ENCODE measurements at places on chromosomes 2 and 18. TPM values are rescaled to one million over a fixed set of nuclear protein-coding genes. Genes with fewer than 3 reads are reported as not detected.

DNA sequence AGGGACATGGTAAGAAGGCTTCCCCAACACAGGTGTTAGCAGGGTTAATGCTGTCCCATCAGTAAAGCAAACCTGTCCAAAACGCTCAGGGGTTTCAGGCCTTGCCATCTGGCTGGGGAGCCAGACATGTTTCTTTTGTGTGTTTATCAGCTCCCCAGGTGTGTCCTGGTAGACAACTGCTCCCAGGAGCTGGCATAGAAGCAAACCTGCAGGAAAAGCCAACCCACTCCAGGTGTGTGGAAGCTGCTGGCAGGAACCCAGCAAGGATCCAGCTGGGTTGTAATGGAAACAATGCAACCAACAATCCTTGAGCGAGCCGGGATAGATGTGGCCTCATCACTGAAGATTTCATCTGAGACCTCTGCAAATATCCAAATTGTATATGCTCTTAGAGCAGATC, 123.1 kb downstream of the RAB3GAP1 start:
- DNase-seq: peak; percentile 50

DNA sequence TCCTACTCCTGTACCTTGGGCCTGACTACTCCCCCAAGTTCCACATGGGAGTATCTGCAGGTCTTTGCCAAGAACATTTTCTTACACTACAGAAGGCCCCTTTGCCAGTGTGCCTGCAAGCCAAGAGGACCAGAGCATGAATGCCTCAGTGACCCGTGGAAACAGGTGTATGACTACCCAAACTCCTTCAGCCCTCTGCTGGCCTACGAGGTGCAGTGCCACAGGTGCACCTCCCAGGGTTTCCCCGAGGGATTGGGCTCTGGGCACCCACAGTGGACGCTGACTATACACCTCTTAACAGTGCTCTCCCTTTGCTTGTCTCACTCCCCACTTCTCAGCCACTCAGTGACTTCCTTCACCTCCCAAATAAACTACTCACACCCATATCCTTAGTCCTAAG, 91.4 kb downstream of the COL6A3 start:
- DNase-seq: peak; percentile 67

DNA sequence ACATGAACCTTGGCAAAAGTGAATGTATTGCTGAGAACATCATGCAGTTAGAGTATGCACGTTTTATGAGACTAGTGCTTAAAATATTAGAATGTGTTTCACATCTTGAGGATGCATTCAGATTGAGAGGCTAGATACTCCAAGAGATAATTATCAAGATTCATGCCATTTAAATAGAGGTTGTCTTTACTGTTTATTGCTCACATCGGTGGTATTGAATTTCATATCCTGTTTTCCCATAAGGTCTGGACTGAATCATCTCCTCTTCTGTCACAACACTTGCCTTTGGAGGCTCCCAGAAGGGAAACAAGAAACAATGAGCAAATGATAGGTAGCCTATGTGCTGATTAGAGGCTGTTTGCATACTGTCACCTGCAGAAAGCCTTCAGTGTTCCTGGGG, 83.8 kb downstream of the CLHC1 start:
- no peak for DNase-seq

DNA sequence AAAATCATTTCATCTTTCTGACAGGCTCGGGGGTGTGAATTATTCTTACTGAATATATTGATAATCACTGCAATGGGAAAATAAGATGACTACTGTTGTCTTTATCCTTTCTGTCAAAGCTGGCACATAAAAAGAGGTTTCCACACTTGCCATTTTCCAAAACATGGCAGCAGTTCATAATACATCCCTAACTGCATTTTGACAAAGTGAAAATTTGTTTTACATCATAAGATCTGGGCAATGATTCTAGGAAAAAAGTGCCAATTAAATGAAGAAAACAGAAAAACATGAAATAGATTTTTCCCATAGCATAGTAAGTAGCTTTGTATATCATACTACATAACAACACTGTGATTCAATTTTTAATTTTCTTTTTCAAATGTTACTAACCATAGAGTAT, 65.4 kb downstream of the ERBB4 start:
- no peak for DNase-seq

DNA sequence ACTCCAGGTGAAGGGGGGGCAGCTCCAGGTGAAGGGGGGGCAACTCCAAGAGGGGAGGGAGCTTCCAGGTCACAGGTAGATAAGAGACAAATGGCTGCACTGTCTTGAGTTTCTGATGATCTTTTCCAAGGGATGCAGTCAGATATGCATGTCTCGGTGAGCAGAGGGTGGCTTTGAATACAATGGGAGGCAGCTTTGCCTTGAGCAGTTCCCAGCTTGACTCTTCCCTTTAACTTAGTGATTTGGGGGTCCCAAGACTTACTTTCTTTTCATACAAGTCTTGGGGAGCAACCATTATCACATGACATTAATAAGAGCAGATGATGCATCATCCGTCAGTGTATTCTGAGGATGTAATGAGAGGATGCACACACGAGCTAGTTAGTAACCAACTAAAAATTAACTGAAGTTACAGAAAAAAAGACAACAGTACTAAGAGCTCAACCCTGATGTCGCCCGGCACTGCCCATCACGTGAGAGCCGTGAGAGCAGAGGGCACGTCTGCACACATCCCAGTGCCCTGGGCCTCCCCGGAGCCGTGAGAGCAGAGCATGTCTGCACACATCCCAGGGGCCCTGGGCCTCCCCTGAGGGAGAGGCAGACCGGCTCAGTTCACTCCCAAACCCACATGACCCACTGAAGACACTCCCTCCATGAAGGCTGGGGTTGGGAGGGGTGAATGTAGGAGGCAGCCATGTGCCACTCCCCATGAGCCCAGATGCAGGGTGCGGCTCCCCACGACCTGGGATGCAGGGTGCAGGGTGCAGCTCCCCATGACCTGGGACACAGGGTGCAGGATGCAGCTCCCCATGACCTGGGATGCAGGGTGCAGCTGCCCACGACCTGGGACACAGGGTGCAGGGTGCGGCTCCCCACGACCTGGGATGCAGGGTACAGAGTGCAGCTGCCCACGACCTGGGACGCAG, 39.4 kb downstream of the PXDN start:
- no peak for DNase-seq

- DNase-seq: no peak
Observed at GRCh38 chr2:242027676-242028450, 158.3 kb downstream of the RTP5 start.

DNA sequence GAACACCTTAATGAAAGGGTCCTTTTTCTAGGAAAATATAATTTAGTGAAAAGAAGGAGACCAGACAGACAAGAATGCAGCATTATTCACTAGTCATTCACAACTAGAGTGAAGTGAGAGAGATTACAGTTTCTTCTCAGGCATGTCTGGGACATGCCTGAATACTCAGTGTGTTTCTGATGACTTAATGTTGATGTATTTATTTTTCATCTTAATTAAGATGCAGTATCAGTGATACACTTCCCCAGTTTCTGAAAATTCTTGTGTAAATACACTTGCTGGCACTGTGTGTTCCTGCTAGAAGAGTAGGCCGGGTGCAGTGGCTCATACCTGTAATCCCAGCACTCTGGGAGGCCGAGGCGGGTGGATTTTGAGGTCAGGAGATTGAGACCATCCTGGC, 143.6 kb downstream of the MYO3B start:
- DNase-seq: no peak

DNA sequence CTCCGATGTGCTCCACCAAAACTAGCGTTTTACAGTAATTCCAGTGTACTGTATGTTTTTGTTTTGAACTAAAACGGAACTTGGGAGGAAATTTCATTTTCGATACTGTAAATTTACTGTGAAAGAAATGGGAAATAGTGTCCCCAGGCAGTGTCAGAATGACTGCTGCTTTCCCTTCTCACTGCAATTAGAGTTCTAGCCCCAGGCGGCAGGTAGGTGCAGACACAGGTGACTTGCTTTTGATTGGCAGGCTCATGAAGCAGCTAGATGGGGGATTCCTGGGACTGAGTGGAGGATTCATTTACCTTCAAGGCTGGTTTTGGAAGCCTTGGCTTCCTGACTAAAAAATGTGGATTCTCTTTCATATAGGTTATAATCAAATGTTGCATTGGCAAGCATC, 27.0 kb downstream of the RPRM start:
- no peak for DNase-seq

- DNase-seq: no peak
Observed at GRCh38 chr2:227411990-227412350, 24.2 kb upstream of the SCYGR1 start.

- DNase-seq: peak; percentile 51
Observed at GRCh38 chr2:160207804-160208654, 8.0 kb upstream of the ITGB6 start.

The MTLN gene
- polyA plus RNA-seq: 75.8 TPM

The CFAP65 gene
- polyA plus RNA-seq: 0.38 TPM
